ENCODE measurements at places on chromosomes 1 and 21.

DNA sequence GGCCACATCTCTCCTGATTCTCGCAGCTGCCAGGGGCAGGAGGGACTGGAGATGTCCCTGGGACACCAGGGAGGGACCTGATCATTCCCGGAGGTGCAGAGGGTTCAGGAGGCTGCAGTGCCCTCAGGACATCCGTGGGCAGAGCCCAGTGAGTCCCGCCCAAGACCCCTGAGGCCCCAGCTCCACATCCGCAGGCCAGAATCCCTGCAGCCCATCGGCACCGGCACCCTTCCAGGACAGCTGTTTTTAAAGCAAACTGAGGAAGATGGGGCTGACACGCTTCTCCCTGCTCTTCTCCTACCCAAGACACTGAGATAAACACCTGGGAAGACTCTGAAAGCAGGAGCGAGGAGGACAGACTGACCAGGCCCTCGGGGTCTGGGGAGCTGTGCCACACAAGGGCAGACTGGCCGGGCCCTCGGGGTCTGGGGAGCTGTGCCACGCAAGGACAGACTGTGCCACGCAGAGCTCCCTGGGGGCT, 25.5 kb downstream of the SLC19A1 start:
- no peak for DNase-seq

DNA sequence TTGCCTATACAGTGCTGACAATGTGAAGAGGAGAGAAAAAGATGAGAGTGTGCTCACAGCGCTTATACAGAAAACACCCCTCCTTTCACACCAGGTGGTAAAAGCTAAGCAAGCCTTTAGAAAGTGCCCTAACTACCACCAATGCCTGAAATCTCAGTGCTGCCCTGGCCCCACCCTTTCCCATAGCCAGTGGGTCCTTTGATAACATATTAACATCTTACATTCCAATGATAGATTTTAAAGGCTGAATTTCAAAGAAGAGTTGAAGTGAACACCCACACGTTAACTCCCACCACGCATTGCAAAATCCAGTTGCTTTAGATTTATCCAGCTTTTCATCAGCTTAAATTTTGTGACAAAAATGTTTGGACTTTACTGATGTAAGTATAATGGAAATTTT, 58.1 kb upstream of the SSX2IP start:
- DNase-seq: no peak

DNA sequence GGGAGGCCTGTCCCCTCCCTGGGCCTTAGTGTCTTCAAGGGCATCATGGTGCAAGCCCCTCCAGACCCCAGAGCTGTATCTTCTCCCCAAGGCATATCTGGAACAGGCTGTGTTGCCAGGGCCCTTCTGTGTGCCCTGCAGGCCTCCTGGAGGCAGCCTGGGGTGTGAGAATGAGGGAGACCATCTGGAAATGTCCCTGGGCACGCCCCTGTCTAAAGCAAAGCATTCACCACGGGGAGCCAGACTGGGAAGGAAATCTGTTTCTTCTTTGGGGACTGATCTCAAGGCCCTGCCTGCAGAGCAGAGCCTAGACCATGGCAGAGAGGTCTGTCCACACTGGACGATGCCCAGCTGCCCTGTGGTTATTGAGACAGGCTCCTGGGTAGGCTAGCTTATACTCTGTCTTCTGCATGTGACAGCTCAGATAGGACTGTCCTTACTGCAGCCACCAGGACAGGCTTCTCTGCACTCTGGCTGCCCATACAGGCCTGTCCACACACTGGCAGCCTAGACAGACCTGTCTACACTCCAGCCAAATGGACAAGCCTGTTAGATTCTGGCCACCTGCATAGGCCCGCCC, 24.6 kb downstream of the PODN start:
- DNase-seq: no peak

GRCh38 chr1:40939320-40940059, 40.0 kb upstream of the CTPS1 start:
- DNase-seq: no peak

GRCh38 chr1:234875953-234876855, 252.4 kb downstream of the TOMM20 start:
- DNase-seq: peak; percentile 40
